ENCODE measurements at places on chromosomes 3 and 15.

DNA sequence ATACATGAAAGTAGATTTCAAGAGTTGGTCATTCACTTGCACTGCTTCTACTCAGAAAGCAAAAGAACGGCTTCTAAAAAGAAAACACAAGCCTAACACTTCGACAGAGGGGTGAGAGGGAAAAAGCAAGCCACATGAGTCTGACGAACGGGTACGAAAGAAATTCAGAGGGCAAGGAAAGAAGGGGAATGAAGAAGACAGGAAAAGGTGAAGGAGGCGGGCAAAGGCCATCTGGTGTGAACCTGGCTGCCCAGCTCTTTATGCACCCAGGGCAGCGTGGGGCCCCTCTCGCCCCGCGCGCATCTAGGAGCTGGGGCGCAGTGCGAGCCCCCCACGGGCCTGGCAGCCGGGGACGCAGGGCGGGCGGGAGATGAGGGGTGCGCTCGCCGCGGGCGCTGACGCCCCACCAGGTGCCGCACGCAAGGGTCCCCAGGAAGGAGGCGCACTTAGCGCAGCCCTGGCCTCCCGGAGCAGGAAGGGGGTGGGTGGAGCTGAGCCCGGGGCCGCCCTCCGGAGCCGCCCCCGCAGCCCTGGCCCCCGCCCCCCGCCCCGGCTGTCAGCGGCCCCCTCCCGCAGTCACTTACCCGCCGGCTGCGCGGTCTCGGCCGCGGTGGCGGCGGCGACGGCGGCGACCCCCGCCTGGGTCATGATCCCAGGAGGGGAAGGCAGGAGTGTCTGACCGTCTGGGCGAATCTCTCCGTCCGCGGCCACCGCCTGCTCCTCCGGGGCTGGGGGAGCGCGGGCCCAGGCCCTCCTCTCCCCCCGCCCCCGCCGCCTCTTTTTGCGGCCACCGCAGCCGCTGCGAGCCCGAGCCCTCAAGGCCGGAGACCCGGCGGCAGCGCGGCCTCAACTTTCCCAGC is at the start of gene USF3:
TSS of gene USF3 (minus strand) at position 857 of the 860 bp plus-strand sequence. CDS start 21,764 bp downstream, outside the sequence.
- DNase-seq = peak; percentile 56

DNA sequence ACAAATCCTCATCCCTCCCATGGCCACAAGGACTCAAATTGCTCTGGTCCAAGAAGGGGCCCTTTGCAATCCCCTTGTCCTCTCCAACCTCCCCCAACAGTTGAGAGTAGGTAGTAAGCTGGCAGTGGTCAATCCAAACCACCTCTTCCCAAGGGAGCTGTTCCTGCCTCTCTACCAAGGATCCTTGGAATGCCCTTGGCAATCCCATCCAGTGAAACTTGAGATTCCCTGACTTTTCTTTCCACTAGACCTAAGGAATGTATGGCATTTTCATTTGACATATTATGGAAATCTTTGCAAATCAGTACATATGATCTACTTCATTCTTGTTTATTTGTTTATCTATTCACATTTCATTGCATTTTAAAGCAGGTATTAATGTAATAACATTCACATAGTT is 4.8 kb upstream of the RBP2 start:
- DNase-seq = no peak

GRCh38 chr15:38054488-38054887 is 120.0 kb downstream of the TMCO5A start:
- DNase-seq = no peak

- no peak for DNase-seq
Measured at GRCh38 chr3:63972196-63972595, 51.1 kb downstream of the PSMD6 start.

- DNase-seq = peak; percentile 16
Measured at GRCh38 chr15:88108991-88109390, 147.5 kb downstream of the NTRK3 start.

- no peak for DNase-seq
Measured at GRCh38 chr3:70982700-70983140, 600.8 kb downstream of the FOXP1 start.

GRCh38 chr3:101172516-101172915 is 147.9 kb downstream of the IMPG2 start:
- no peak for DNase-seq

DNA sequence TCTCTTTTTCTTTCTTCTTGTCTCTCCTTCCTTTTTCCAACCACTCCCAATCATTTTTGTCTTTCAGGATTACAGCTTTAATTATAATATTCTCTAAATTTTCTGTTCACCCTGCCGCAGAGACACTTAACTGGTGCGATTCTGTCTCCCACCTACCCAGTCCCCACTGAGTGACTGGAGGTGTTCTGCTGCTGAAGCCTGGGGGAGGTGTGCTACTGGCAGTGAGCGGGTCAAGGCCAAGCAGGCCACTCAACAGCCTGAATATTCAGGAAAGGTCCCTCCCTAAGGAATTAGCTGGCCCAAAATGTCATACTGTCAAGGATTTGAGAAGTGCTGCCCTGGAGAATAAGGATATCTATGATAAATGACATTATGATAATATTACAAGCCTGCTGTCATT is 126.5 kb downstream of the GABRG3 start:
- DNase-seq = no peak

DNA sequence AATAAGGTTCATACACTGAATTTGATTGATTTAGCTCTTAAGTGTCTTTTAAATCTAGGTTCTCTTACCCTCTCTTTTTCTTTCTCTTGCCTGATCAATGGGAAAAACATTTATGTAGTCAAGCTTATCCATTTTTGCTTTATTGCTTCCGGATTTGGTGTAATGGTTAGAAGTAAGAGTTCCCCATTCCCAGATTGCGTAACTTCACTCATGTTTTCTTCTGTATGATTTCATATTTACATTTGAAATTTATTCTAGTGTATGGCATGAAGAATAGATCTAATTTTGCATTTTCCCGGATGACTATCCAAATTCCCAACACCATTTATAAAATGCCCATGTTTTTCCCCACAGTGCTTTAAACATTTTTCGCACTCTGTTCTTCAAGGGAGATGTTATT is 27.9 kb upstream of the SV2B start:
- no peak for DNase-seq

GRCh38 chr3:29141197-29141917 is 139.5 kb upstream of the RBMS3 start:
- no peak for DNase-seq
